Stimulated activated CD4-positive, alpha-beta T cell treated with anti-CD3 and anti-CD28 coated beads, TNF-alpha, amount 100 ng/mL, for 4 hours (primary cell): ENCODE measurements at places on chromosomes 1 and 21.

DNA sequence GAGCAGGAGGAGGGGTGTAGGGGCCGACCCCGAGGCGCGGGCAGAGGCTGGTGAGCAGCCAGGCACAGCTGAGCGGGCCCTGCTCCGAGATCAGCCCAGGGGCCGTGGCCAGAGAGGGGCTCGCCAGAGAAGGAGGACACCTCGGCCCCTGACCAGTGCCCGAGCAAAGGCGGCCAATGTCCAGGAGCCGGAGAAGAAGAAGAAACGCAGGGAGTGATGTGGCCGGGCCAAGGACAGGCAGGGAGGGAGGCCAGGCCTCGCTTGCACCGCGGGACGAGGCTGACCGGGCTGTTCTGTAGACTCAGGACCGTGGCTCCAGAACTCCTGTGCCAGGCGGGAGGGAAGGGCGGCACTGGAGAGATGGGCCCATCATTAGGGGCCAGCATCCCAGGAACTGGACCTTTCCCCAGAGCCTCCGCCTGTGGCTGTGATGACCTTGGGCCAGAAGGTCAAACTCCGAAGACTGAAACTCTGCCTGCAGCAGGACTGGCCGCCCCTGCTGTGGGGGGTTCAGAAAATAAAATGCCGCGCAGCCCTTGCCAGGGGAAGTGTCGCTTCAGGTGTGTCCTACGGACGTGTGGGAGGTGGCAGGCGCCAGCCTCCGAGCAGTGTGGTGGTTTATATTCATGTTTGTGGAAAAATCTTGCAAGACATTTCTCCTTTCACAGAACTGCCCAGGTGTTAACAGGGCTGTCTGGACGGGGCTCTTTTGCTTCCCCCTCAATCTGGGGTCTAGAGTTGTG lies 14.4 kb downstream of the RRP1 start:
- no peak for DNase-seq

DNA sequence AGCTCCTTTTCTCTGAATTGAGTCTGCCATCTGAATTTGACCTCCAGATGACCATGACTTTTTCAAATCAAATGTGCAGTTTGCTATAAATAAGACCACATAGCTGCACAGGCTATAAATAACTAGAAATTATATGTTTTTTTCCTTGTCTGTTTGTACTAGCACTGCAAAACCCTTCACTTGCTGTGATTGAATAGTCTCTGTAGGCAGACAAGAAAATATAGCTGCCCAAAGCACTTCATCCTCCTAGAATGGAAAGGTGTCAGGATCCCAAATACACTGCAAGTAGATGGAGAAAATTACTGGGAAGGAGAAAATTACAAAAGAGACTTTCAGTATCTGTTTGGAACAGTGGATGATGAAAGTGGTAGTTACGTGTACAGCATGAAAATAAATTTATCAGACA lies 175.8 kb downstream of the APP start:
- DNase-seq = no peak

DNA sequence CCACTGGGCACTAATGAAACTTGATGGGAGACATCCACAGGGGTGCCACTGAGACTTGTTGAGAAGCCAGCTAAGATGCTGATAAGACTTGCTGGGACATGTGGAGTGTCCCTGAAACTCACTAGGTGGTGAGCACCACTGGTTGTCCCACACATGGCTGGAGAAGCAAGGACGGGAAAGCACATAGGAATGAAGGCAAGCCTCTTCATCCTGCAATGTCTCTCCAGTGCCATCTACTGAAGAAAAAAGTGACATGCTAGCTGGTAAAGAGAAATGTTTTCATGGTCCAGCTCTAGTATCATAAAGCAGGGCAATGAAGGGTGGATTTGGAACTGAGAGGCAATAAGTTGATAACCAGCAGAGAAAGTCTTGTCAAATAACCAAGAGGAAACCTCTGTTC lies 283.0 kb downstream of the PAPPA2 start:
- DNase-seq = no peak

DNA sequence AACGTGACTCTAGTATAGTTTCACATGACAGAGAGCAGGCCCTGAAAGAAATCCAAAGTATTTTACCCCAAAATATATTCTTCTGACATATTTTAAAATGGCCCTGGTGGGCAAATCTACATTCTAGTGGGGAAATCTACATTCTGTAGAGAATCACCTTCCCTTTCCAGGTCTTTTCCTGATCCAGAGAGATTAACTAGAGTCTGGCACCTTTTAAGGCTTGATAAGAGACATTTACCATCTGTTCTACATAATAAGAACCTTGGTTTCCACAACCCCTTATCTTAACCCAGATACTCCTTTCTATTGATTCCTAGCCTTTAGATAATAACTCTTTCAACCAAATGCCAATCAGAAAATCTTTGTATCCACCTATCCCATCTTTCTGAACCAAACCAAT lies 17.0 kb upstream of the L1TD1 start:
- no peak for DNase-seq

DNA sequence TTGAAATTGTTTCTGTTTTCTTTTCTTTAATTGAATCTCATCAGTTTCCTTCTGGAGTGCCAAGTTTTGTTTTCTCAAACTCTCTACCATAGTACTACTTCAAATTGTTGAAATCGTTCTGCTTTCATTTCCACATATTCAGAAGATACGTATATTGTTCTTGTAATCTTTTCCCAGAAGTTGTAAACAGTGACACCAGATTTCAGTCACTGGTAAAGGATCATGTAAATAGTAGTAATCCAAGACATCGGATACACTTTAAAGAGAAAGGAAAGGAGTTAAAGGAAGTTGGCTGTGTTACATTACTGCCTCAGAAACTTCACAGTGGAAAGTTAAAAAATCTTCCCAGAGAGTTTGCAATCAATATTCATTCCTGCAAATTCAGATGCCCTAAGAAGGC lies 67.5 kb downstream of the RGL1 start:
- no peak for DNase-seq

GRCh38 chr21:33449616-33450015 lies 30.2 kb downstream of the TMEM50B start:
- no peak for DNase-seq

- DNase-seq = peak; percentile 65
These were observed 11.1 kb upstream of the ARHGEF2 start for GRCh38 chr1:155989242-155990004.

DNA sequence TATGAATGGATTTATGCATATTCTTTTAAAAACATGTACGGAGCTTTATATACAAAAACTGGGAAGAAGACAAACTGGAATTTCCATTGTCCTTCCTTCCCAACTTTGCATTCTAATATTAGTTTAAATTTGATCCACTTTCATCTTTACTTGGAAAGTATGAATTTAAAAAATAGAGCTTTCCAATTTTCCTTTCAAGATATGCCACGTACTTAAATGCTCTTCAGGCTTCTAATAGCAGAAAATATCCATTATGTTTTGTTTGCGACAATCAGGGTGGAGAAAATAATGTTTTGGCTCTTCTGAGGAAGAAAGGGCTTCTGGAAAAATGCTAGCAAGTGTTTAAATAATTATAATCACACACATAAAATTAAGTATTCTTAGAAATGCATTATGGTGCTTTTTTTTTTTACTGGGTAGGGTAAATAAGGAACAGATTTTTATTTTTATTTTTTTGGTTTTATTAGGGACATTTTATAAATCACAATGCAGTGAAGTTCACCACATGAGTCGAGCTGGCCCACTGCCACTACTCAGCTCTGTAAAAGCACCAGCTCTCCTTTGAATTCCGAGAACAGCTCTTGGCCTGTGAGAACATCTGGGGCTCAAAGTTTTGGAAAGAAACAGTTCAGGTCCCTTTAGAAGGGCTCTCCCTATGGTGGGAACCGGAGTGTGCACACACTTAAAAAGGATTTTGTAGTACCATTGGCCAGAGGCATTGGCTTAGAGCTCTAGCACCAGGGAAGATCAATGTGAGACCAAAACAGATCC lies 287.4 kb upstream of the LYPLAL1 start:
- no peak for DNase-seq

GRCh38 chr1:197222780-197223179 lies 45.3 kb upstream of the CRB1 start:
- DNase-seq = no peak

DNA sequence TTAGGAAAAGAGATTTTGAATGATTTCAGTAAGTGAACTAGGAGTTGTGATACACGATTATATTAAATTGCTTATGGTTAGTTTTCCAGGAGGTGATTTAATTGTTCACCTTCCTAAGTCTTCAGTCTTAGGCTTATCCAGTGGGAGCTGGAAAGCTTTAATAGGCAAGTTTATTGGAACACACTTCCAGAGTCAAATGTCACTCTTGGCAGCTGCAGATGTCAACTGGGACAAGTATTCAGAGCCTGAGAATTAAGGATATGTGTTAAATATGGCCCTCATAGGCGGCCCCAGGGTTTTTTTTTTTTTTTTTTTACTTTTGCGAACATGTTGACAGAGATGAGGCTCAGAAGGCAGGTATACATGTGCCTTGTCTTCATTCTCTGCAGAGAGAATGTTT lies 29.2 kb downstream of the UCK2 start:
- no peak for DNase-seq

- DNase-seq = no peak
These were observed 275.0 kb downstream of the HMCN1 start for GRCh38 chr1:186009039-186009737.

- DNase-seq = no peak
These were observed 240.9 kb downstream of the KIF26B start for GRCh38 chr1:245395680-245396079.

GRCh38 chr1:91851130-91852010 lies 34.6 kb downstream of the TGFBR3 start:
- no peak for DNase-seq

GRCh38 chr1:208085655-208086515 lies 158.3 kb downstream of the PLXNA2 start:
- no peak for DNase-seq

DNA sequence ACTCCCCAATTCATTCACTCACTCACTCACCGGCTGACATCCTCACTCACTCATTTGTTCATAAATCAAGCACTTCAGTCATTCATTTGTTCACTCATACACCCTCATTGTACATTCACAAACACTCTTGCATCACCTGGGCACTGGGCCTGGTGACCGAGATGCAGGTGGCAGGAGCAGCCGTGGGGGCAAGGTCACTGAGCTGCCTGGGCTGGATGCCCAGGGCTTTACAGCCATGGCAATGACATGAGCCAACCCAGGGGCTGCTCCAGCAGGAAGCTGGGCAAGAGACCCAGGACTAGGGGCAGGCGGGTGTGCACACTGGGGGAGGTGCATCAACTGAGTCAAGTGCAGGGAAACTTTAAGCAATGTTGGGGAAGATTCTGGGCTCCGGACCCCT lies 113.6 kb upstream of the IGSF21 start:
- DNase-seq = no peak

GRCh38 chr1:233109096-233109495 lies 158.7 kb downstream of the NTPCR start:
- no peak for DNase-seq

GRCh38 chr1:229474509-229474908 lies 33.6 kb downstream of the NUP133 start:
- DNase-seq = no peak

- no peak for DNase-seq
These were observed 3.7 kb downstream of the RAB25 start for GRCh38 chr1:156064615-156065014.
